Neural progenitor cell (in vitro differentiated cells): ENCODE measurements at places on chromosomes 2 and 18. TPM values are rescaled to one million over a fixed set of nuclear protein-coding genes. Genes with fewer than 3 reads are reported as not detected.

APCDD1 gene
- total RNA-seq, result 1.9 and 4.7 TPM in 2 replicates

AQP4 gene
- total RNA-seq, result 0.09 and 0.12 TPM in 2 replicates

DNAH6 gene
- total RNA-seq, result 1.2 and 2.6 TPM in 2 replicates

CLEC4F gene
- total RNA-seq, result not detected in 2 replicates

SETBP1 gene
- total RNA-seq, result 12.0 and 14.4 TPM in 2 replicates

STARD6 gene
- not detected in 2 replicates for total RNA-seq

LHCGR gene
- not detected in 2 replicates for total RNA-seq
